Adipose tissue (tissue), 3 donors: ENCODE measurements at places on chromosomes 12 and 14. TPM values are rescaled to one million over a fixed set of nuclear protein-coding genes. Genes with fewer than 3 reads are reported as not detected.

GUCY2C gene
- not detected for polyA plus RNA-seq

GARIN6 gene
- not detected for polyA plus RNA-seq

CCDC91 gene
- polyA plus RNA-seq, result 9.4 TPM

TAS2R9 gene
- polyA plus RNA-seq, result not detected

DDX55 gene
- polyA plus RNA-seq, result 8.3 TPM

TMEM116 gene
- 6.1 TPM for polyA plus RNA-seq

C12orf54 gene
- polyA plus RNA-seq, result not detected

AQP6 gene
- polyA plus RNA-seq, result 0.06 TPM

TEX52 gene
- not detected for polyA plus RNA-seq

TMEM179 gene
- 4.2 TPM for polyA plus RNA-seq

CABP1 gene
- polyA plus RNA-seq, result 6.2 TPM
